Fibroblast of skin of right quadriceps (primary cell): ENCODE measurements at places on chromosomes 1 and 21.

- peak; percentile 60 for DNase-seq
Observed at GRCh38 chr1:212247179-212247721, 38.0 kb upstream of the PPP2R5A start.

GRCh38 chr1:39657923-39658485 is 13.9 kb downstream of the NT5C1A start:
- peak; percentile 45 for DNase-seq

GRCh38 chr1:119143706-119144105 is 3.3 kb upstream of the WARS2 start:
- no peak for DNase-seq

DNA sequence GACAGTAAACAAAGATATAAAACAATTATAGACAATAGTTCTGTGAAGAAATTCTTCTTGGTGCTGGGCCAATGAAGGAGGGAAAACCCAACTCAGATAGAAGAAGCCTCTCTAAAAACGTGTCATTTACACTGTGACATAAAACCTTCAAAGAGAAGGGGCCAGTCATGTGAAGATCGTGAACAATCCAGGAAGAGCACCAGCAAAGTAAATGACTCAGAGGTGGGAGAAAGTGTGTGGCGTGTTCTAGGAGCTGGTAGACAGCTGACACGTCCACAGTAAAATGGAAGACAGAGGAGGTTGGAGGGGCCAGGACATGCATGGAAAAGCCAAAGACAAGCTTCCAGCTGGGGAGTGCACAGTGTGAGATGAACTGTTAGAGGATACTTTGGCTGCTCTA is 143.6 kb downstream of the VAV3 start:
- DNase-seq = no peak

- DNase-seq = no peak
Observed at GRCh38 chr1:228434689-228435088, 18.0 kb upstream of the TRIM17 start.

DNA sequence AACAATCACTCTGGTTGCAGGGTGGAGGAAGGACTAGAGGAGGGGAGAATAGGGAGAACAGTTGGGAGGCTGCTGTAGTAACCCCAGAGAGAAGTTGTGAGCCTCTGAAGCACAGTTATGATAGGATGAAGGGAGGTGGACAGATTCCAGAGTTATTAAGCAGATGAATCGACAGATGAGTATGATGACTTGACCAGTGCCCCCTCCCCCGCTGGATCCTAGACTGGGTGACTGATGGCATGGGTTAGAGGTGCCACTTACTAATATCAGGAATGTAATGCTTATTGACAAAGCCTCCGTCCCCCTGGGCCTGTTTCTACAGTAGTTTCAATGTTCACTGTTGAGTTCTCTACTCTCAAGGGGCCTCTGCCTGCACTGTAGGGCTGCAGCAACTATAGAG is 14.0 kb upstream of the TIPRL start:
- peak; percentile 25 for DNase-seq

DNA sequence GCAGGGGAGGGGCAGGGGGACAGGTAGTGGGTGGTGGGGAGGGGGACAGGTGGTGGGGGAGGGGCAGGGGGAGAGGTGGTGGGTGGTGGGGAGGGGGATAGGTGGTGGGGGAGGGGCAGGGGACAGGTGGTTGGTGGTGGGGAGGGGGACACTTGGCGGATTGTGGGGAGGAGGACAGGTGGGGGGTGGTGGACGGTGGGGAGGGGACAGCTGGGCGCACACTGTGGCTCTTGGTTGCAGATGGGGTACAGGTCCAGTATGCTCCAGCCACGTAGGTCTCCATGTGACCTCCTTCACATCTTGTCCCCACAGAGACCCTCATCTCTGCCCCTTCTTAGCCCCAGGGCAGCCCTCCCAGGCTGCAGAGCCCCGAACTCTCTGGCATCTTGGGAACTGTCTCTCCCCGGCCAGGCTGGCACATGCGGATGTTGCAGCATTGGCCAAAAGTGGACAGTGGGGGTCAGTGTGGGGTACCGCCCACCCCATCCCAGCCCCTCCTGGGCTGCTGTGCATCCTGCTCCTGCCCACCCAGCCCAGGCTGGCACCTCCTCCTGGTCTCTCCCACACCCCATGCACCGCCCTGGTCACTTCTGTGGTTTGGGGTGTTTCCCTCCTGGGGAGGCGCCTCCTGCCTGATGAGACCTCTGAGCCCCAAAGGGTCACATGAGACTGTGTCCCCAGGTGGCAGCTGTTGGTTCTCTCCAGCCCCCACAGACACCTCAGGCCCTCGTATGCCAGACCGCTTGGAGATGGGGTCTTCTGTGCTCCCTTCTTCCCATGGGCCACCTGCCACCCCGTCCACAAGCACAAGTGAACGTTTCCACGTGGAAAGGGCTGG is 7.6 kb upstream of the SLC19A1 start:
- DNase-seq = no peak

- no peak for DNase-seq
Observed at GRCh38 chr1:156874572-156875340, 14.1 kb downstream of the NTRK1 start.

DNA sequence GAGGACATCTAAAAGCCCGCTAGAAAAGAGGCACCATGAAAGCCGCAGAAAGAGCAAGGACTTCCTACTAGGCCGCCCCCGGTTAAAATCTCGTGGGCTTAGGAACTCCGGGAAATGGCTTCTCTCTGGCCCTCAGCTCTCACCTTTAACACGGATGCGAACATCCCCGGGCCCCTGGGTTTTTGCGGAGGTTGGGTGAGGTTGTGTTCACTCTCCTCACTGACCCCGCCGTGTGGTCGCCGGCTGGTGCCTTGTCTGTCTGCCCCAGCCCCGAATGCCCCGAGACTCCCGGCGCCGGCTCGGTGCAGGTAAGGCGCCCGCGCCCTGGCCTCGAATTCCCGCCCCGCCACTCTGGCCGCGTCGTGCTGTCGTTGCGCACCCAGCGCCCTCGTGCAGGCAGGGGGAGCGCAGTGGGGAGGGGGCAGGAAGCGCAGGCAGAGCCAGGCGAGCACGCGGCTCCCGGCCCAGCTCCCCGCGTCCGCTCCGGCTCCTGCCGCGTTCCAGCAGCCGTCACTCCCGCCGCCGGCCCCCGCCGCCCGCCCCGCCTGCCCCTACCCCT is at the start of gene SHISAL2A:
SHISAL2A (plus strand) TSS at position 437 of the 559 bp plus-strand sequence. CDS start 326 bp downstream, outside the sequence.
- peak; percentile 23 for DNase-seq

GRCh38 chr1:56061824-56062223 is 517.5 kb downstream of the PLPP3 start:
- no peak for DNase-seq

DNA sequence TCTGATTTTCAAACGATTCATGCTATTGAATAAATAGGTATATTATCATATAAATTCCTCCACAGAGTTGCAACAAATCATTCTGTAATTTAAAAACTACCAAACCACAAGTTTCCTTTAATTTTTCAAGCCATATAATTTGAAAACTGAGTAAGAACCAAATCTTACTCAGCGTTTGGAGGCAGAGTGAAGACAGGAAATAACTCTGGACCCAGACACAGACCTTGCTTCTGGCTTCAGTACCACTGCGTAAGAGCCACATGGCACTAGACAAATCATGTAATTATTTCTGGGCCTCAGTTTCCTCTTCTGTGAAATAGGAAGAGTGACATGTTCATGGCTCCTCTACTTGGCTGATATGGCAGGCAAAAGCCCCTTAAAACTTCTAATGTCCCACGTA is 82.4 kb downstream of the SMYD2 start:
- peak; percentile 38 for DNase-seq

GRCh38 chr1:170518965-170519364 is 13.0 kb upstream of the GORAB start:
- no peak for DNase-seq

DNA sequence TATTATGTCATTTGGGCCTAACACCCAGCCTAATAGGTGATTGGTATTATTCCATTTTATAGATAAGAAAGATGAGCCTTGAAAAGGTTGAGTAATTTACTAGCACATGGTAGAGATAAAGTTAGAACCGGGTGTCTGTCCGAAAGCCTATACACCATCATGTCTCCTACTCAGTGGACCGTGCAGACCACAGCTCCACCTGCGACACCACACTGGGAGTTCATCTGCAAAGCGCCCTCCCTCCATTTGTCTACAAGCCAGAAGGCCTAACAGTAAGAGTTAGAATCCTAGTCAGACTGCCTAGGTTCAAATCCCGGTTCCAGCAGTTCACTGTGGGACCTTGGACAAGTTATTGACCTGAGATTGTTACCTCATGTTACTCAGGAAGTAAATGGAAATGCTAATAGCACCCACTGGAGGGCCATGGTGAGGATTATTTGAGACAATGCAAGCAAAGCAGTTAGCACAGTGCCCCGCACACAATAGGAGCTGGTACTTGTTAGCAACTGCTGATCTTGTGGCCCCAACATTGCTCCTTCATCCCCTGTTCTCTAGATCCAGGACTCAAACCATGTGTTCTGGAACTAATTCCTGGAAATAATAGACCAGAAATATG is 20.5 kb downstream of the ARMH1 start:
- no peak for DNase-seq

DNA sequence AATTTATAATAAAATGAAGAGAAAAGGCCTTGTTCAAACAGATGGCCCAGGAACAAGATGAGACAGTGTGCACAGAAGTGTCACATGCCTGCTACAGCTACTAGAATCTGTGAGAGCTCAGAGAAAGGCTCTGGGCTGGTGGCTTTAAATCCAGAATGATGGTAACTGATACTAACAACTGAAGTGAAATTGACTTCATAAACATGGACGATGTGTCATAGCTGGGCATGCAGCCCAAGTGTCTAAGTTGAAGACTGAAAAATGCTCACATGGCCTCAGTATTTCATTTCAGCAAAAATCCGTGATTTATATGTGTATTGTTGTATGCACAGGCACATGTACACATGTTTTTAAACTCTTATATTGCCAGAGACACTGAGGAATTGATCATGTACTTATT is 208.3 kb upstream of the RUNX1 start:
- peak; percentile 95 for DNase-seq

GRCh38 chr1:45879885-45880598 is 76.6 kb downstream of the MAST2 start:
- no peak for DNase-seq

DNA sequence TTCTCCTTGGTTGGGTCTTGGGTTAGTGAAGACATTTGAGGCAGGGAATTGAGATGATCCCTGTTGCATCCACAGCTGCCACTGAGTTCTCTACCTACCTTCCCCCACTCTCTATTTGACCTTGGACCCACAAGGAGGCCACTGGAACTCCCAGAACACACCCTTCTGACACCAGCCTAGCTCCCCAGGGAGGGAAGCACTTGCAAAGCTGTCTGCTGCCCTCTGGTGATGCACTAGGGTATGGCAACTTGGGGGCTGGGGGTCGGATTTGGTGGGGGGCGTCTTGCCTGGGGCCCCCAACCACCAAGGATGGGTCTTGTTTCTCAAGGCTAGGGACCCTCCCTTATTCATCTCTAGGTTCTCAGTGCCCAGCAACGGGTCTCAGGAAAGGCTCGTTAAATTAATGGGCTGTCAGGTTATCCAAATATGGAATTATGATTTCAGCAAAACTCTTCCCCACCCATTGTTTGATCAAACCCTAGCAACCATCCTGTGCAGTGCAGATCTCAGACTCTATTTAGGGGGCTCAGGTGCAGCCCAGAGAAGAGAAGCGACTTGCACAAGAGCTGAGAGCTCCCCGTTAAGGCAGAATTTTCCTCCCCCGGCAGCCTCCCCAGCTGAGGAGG is 177.8 kb upstream of the KLHDC7A start:
- DNase-seq = no peak

- DNase-seq = peak; percentile 63
Observed at GRCh38 chr1:68174738-68175113, 57.6 kb downstream of the WLS start.
